ENCODE measurements at places on chromosomes 11 and 22.

GRCh38 chr11:86948733-86949132, 6.5 kb downstream of the FZD4 start:
- DNase-seq: no peak

DNA sequence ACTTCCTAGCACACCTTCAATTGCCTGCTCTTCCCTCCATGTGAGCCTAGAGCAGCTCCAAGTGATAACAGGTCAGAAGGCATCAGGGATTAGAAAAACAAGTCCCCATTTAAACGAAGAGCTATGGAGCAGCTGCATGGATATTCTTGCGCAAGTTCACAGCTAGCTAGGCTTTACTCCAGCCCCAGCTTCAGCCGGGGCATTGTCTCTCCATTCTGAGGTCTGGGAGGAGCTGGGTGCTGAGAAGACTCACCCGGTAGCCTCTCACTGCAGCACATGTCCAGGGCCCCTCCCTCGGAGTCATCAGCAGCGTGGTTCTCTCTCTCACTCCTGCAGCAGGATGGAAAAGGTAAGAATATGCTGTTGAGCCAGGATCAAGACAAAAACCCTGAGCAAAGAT, 26.0 kb downstream of the PTPN5 start:
- DNase-seq: no peak

GRCh38 chr22:45743687-45744086, 72.1 kb downstream of the ATXN10 start:
- DNase-seq: no peak

DNA sequence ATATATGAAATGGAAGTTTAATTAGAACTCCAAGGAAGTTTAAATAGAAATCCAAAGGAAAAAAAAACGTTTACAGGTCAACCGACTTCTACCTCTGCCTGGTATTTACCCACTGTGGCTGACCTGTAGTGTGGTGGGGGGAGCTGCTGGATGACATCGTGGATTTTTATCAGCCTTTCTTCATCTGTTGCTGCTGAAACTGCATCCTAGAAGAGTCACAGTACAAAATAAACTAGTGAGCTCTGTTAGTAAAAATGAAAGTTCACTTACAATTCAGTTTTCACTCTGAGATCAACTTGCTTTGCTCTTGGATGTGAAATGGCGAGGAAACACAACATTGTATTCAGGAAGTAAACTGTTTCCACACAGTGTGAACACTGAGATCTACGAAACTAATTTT, 43.2 kb upstream of the TP53AIP1 start:
- DNase-seq: no peak

DNA sequence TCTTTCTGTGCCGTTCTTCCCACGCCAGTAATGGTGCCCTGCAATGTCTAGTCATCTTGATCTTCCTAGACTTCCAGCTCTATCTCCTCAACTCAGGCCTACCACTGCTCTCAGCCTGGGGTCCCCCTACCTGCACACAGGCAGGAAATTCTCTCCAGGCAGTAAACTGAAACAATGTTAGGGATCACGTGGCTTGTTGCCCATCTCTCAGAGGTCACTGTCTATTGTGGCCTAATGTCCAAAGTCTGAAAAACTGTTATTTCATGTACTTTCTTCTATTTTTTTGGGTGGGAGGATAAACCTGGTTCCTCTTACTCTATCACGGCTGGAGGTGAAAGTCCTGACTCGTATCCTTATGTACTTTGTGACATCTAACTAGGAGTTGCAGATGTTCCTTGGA, 59.1 kb downstream of the CCDC34 start:
- no peak for DNase-seq

DNA sequence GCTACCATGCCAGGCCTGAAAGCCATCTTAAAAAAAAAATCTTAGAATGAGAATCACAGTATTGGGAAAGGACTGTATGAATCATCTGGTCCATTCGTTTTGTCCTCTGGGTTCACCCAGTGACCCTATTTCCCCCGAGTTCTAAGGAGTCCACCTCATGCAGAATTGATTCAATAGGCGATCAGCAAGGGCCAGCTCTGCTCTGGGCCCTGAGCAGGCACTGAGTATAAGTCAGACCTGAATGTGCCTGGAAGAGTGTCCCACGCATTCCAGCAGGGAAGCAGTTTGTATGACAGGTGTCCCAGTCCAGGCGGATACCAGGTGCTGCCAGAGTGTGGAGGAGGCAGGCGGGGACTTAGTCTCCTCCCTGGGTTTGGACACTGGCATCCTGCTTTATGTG, 883 bp upstream of the HMOX1 start:
- DNase-seq: no peak

DNA sequence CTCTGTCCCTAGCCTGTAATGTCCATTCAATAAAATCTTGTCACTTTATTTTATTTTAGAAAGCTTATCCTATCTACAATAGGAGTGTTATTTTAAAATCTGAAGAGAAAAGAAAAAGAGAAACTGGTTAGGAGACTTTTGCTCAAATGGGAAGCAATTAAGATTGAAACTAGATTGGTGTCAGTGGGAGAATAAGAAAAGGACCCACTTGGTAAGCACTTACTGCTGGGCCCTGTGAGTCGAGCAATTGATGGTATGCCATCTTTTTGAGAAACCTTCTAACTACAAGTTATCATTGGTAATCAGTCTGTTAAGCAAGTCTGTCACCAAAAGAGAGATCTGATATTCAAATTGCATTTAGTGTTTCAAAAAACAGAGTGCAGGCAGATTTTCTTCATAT, 258.4 kb downstream of the GRM5 start:
- no peak for DNase-seq

- no peak for DNase-seq
Measured at GRCh38 chr22:46971099-46971763, 208.8 kb downstream of the TBC1D22A start.

DNA sequence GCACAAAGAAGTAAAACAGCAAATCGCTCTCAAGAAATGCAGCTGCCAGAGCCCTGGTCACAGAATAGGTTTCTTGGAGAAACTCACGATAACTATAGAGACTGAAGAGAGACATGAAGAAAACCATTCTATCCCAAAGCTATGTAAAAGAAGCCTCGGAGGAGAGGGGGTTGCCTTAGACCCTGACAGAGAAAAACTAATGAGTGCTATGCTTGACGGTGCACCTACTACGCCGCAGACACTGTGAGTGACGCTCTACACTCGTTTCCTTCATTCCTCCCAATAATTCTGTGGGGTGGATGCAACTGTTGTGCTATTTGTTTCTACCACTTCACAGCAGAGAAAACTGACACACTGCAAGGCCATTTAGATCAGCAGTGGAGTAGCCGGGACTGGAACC, 121.8 kb downstream of the ETS1 start:
- no peak for DNase-seq

- DNase-seq: no peak
Measured at GRCh38 chr11:121953122-121953521, 162.9 kb downstream of the BLID start.

- no peak for DNase-seq
Measured at GRCh38 chr22:29641042-29641699, 37.7 kb downstream of the NF2 start.

DNA sequence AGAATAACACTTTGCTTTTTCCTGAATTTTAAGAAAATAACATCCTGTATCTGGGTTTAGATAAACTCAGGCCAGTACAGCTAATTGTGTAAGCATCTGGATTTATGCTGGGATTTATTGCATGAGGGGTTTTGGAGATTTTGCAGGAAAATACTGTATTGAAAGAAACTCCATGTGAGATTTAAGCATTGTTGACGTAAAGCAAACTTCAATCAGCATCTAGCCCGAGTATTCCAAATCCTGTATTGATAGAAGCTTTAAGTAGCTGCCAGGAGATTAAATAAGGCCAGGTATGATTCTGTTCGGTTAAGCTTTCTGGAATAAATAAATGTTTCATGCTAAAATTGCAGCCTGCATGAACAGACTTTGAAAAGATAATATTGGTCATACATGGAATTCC, 36.3 kb upstream of the LYVE1 start:
- no peak for DNase-seq

- no peak for DNase-seq
Measured at GRCh38 chr11:117834838-117835443, 10.4 kb upstream of the FXYD2 start.

GRCh38 chr11:110093407-110094297, 460 bp downstream of the ZC3H12C start:
- no peak for DNase-seq

DNA sequence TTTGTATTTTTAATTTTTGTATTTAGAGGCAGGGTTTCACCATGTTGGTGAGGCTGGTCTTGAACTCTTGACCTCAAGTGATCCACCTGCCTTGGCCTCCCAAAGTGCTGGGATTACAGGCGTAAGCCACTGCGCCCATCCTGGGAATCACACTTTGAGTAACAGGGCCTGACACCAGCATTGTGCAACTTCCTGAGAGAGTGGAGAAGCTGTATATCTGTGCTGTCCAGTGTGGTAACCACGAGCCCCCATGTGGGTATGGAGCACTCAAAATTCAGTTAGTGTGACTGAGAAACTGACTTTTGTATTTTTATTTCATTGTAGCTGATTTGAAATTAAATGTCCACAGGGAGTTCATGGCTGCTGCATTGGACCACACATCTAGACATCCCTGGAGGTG, 36.2 kb downstream of the MPPED1 start:
- no peak for DNase-seq

DNA sequence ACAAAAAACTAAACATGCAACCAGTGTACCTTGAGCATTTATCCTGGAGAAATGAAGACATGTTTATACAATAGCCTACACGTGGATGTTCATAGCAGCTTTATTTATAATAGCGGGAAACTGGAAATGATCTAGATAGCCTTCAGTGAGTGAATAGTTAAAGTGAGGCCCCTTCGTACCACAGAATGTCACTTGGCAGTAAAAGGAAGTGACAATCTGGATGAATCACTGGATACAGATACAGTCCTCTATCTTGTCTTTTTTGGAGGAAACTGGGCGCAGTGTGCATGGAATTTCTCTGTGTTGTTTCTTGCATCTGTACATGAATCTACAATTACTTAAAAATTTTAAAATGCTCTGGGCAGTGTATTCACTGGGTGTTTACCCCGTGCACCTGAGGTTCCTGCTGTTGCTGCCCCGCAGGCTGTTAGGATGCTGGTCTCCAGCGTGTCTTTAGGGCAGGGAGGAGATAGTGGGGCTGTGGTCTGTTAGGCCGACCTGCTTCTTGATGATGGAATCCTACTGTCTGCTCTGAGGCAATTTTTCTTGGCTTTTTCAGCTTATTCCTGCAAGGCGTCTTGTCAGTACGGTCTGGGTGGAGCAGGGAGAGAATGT, 23.2 kb downstream of the DERL3 start:
- no peak for DNase-seq

GRCh38 chr22:40376149-40376548, 5.8 kb downstream of the SGSM3 start:
- no peak for DNase-seq

DNA sequence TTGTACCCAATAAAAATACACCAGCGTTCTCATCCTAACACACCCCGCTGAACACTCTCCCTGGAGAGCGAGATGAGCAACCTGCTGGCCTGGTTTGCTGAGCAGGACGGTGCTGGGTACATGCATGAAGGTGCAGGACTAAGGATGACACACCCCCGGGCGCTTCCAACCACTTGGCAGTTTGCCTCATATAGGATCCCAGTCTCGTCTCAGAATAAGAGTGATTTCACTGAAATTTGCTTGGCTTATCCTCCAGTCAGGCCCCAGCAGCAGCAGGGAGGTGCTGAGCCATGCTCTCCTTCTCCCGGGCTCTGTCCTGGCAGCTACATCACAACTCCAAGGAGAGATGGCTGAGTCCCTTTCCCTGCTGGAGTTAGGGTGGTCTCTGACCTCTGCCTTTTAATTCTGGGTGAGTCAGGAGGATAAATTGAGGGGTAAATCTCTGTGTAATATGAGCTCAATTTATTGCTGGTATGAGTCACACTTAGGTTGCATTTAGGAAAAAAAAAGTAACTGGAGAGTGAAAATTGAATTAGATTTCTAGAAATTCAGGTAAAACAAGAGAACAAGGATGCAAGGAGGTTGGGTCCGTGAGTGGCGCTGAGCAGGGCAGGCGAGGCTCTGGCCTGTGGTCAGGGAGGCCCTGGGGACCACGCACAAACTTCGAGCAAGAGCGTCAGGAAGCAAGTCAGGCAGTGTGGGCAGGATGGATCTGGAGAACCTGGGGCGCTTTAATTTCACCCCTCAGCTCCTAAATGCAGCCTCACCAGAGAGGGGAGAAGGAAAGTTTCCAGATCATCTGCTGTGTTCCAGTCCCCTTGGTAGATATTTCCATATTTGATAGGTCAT, 974.0 kb downstream of the TBC1D22A start:
- DNase-seq: no peak

DNA sequence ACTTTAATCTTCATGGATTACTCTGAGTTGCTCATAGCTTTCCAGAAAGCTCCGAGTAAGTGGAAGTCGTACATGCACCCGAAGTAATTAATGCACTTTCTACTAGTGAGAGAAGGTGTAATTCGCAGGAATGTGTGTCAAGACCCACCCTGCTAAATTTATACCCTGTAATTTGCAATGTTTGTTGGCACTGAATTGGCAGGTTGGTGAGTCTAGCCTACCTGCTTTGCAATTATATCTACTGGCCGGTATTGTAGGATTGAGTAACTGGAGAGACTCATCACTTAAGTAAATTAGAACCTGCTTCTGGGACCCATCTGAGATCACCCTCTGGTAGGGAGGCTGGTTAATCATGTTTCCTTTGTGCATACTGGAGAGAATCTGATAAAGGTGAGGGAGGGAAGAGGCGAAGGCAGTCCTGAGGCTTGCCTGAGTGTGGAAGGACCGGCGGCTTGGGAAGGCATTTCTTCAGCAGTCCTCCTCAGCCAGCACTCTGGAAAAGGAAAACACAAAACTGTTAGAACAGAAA, 63.3 kb downstream of the LDLRAD3 start:
- no peak for DNase-seq

DNA sequence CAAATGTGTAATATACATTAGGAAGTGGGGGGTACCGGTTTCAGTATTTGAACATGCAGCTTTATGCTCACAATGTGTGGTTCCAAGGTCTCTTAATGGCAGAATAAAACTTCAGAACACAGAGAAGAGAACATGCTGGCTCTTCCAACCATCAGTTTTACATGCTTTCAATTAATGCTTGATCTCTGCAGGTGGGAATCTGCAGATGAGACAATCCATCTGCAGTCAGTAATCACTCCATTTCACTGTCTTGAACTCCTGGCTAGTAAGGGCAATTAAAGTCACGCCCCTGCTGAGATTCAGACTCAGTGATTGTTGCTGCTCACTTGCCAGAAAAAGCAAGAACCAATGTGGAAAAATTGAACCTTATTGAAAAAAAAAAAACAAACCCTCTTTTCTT, 945.7 kb downstream of the DLG2 start:
- no peak for DNase-seq
